ENCODE measurements at places on chromosomes 6 and 20. TPM values are rescaled to one million over a fixed set of nuclear protein-coding genes. Genes with fewer than 3 reads are reported as not detected.

The LY6G5C gene
- total RNA-seq, result 2.1 TPM

The HLA-DMB gene
- 2.1 TPM for total RNA-seq

The BAK1 gene
- 19.7 TPM for total RNA-seq

- DNase-seq, result no peak
These were observed 107.7 kb upstream of the FOXC1 start for GRCh38 chr6:1502041-1502440.

DNA sequence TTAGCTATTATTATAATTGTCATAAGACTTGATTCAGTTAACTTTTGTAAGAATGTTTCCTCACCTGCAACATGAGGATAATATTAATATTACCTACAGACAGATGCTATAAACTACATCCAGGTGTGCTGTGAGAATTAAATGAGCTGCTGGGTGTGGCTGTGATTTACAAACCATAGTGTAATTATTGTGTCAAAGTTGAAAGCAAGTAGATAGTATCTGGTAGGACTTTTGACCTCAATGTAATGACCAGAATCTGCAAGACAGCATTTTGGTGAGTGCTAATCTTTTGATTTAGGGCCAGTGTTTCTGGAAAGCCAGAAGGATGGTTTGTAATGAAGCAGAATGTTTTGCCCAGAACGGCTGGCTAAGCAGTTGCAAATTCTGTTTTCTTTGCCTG lies 162.5 kb downstream of the TRMT11 start:
- no peak for DNase-seq

Data from HT-29 (cell line).